ENCODE measurements at places on chromosomes 5 and 9. TPM values are rescaled to one million over a fixed set of nuclear protein-coding genes. Genes with fewer than 3 reads are reported as not detected.

Gene GARIN3
- total RNA-seq = not detected

Gene GRK6
- 13.1 TPM for total RNA-seq

Gene SPATA31E1
- not detected for total RNA-seq

Gene FOXB2
- not detected for total RNA-seq

Gene ZFP37
- 5.1 TPM for total RNA-seq

Gene FCN2
- total RNA-seq = not detected

Gene RANBP17
- 10.0 TPM for total RNA-seq

Gene PIP5KL1
- total RNA-seq = 2.5 TPM

Gene EMB
- 11.6 TPM for total RNA-seq

Gene NDST1
- 18.2 TPM for total RNA-seq

Gene FOXD1
- total RNA-seq = 0.77 TPM

Gene C5orf58
- not detected for total RNA-seq

Gene PCDHGB1
- total RNA-seq = 3.1 TPM

Gene SHOC1
- total RNA-seq = under 0.01 TPM

Gene UNC5A
- total RNA-seq = not detected

Gene SLC46A2
- not detected for total RNA-seq

Gene GSN
- 326 TPM for total RNA-seq

Gene FSD1L
- total RNA-seq = 6.1 TPM

Gene NEUROG1
- total RNA-seq = not detected
